ENCODE measurements at places on chromosomes 3 and 15.
A peak's percentile ranks its signal among the peaks of the same experiment; 100 is the strongest.

DNA sequence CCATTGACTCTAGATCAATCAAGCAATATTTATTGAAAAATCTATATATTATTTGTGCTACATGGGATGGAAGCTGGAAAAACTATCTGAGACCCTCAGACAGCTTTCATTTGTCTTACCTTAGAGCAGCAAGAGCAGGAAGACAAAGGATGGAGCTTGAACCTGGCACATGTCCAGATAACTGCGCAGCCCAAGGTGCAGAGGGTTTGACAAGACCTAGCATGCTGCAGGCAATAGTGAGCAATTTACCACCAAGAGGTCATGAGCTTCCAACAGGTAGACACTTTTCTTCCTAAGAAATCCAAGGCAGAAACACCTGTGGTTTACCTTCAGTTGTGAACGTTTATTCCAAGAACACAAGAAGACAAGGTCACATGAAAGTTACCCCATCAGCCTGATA, 214.7 kb upstream of the NECTIN3 start:
- no peak for ATAC-seq

GRCh38 chr15:95086531-95087252, 855.3 kb downstream of the MCTP2 start:
- ATAC-seq, result no peak

- no peak for ATAC-seq
These were observed 68.5 kb downstream of the PLCH1 start for GRCh38 chr3:155676252-155676981.

- ATAC-seq, result no peak
These were observed 18.0 kb downstream of the MYO5C start for GRCh38 chr15:52277575-52277974.

DNA sequence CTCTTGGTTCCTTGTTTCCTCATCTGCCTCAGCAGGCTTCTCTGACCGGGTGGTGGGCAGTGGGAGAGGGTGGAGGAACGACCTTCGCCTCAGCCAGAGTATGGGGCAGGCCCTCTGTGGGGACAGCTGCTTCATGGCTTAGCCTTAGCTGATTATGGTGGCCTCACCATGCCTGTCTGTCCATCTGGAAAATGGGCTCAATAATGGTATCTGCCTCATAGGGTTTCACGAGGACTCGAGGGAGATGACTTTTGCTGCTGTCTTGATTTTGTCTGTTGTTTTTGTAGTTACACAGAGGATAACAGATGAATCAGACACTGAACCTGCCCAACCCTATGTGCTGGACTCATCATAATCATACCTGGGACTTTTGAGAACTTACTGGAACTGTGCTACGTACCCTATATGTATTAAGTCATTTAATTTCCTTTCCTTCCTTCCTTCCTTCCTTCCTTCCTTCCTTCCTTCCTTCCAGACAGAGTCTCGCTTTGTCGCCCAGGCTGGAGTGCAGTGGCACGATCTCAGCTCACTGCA, 46.5 kb downstream of the CDC25A start:
- ATAC-seq, result no peak

GRCh38 chr3:127184870-127185216, 8.1 kb upstream of the PRR23E start:
- no peak for ATAC-seq

- no peak for ATAC-seq
These were observed 2.7 kb downstream of the TATDN2 start for GRCh38 chr3:10251006-10251405.

DNA sequence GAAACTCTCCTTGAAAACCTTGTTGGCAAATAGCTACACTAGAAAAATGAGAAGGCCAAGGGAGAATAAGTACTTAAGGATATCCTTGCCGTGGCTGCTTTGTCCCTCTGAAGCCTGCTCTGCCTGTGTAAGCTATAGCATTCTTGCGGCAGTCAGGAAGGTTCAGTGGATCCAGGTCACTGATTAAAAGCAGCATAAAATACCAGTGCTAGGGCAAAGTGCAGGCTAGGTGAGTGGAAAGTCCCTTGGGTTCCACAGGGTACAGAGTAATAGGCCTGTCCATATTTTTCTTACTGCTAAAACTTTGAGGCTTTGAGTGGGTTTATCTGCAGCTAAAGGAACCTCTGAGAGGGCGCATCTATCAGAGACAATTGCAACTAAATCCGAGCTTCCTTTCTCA, 10.3 kb downstream of the CXCR6 start:
- no peak for ATAC-seq

DNA sequence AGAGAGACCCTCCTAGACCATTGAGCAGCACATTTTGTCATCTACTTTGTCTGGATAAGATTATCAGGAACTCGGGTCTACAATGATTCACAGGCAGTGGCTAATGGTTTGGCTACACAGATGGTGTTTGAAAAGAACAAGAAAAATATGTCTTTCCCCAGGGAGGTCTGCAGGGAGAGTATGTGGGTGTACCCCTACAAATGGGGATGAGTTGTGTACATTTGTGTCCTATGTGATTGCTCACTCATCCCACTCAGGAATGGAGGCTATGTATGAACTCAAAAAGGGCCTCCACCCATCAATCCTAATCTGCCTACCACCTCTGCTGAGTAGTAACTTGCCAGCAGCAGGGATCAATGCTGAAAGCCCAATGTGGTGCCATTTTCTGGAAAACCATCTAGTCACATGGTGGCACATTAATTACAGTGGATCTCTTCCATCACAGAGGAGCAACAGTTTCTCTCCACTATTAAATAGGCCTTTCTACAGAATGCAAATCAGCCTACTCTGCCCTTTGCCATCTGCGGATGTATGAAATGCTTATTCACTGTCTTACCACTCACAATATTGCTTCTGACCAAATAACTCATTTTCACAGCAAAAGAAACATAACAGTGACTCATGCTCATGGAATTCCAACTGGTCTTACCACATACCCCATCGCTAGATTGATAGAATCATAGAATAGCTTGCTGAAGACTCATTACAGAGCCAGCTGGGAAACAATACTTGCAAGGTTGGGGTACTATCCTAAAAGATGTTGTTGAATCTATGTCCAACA, 48.3 kb upstream of the TRIM42 start:
- no peak for ATAC-seq

GRCh38 chr3:96330795-96331194, 483.6 kb upstream of the EPHA6 start:
- ATAC-seq, result no peak

GRCh38 chr15:88120026-88120425, 136.5 kb downstream of the NTRK3 start:
- no peak for ATAC-seq

GRCh38 chr15:40942337-40942854, 10.9 kb upstream of the CHAC1 start:
- no peak for ATAC-seq

GRCh38 chr15:101100593-101101442, 151.0 kb downstream of the CHSY1 start:
- ATAC-seq, result no peak

GRCh38 chr3:99651531-99651930, 13.1 kb downstream of the COL8A1 start:
- ATAC-seq, result no peak

DNA sequence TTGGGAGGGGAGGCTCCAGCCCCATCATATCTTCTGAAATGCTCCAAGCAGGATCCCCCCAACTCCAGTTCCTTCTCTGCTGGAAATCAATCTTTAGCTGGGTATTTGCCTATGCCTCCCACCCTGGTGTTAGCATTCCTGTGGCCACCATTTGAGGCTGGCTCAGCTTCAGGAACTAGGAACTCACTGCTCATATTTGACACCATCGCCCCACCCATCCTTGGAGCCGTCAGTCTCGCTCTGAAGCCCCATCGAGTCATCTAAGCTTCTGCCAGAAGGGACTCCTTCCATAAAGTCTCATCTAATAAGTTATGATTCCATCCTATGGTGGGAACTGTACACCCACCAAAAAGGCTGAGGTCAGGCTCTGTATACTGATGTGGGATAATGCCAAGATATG, 26.4 kb downstream of the PRKCD start:
- ATAC-seq, result no peak

GRCh38 chr3:106126067-106126845, 257.4 kb upstream of the CBLB start:
- ATAC-seq, result no peak

DNA sequence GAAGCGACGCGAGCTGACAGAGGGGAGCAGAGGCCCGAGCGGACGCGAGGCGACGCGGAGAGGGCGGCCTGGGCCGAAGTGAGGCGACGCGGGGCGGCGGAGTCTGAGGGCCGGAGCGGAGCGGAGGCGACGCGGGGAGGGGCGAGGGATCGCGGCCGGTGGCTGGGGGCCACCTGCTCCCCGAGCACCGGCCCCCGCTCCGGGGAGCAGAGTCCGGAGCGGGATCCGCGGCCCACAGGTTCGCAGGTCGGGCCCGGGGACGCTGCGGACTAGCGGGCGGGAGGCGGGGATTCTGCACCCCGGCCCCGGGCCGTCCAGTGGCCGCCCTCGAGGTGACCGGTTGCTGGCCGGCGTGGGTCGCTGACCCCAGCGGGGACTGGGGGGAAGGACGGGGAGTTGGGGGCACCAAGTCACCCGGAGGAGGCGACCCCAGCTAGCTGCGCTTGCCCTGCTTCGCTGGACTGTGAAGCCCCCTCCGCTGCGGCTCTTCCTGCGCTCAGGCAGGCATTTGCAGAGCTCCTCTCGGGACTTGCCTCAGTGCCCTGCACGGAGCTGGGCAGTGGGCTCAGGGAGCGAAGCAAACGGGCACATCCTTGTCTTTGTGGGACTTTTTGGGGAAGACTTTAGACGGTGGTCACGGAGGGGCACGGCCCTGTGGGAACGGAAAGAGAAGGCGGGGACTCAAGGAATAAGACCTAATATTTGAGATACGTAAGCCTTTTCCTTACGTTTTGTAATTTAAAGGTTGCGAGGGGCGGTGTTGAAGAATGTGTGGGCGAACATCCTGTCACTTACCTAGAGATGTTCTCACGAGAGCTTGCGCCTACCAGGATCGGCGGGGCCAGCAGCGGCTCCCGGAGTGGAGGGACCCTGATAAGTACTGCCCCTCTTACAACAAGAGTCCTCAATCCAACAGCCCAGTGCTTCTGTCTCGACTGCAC, 566 bp downstream of the HMCES start:
- peak; percentile 26 for ATAC-seq

- ATAC-seq, result no peak
These were observed 175.9 kb upstream of the PLSCR5 start for GRCh38 chr3:146781059-146781458.

- ATAC-seq, result no peak
These were observed 71.8 kb upstream of the ZBTB20 start for GRCh38 chr3:115218859-115219258.

GRCh38 chr3:72924055-72924454, 36.2 kb downstream of the GXYLT2 start:
- no peak for ATAC-seq

- ATAC-seq, result no peak
These were observed 51.9 kb downstream of the IQGAP1 start for GRCh38 chr15:90439946-90440345.

GRCh38 chr15:67765701-67766100, 59.6 kb upstream of the SKOR1 start:
- no peak for ATAC-seq

DNA sequence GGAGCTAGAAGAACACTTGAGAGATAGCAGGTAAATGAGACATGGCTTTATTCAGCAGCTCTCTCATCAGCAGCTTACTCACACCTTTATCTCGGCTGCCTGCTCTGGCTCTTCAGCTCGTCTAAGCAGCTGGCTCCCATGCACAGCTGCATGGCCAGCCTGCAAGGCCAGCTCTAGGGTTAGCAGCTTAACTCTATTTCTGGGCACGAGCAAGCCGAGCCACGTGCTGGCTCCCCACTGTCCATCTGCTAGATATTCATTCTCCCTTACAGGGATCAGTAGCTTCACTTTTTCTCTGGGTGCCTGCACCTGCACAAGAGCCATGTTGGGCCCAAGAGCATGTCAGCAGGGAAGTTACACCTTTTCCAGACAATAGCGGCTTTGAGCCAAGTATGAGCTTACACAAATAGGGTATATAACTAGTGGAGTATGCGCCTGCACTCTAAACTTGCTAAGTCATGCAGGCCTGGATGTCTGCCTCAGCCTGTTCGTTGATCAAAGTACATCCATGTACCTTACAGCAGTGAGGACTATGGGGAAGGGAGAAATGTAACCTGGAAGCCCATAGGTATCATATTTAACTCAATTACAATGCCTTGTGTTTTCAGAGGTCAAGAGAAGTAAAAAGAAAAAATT, 174.9 kb upstream of the SNTN start:
- no peak for ATAC-seq

GRCh38 chr3:89644716-89645115, 537.3 kb downstream of the EPHA3 start:
- ATAC-seq, result no peak

- ATAC-seq, result no peak
These were observed 50.5 kb upstream of the KCNMB2 start for GRCh38 chr3:178485756-178486155.

Data from activated CD4-positive, CD25-positive, alpha-beta regulatory T cell treated with anti-CD3 and anti-CD28 coated beads, Interleukin-2, amount 50 U/mL, for 24 hours (primary cell).